ENCODE measurements at places on chromosomes 3 and 15.

DNA sequence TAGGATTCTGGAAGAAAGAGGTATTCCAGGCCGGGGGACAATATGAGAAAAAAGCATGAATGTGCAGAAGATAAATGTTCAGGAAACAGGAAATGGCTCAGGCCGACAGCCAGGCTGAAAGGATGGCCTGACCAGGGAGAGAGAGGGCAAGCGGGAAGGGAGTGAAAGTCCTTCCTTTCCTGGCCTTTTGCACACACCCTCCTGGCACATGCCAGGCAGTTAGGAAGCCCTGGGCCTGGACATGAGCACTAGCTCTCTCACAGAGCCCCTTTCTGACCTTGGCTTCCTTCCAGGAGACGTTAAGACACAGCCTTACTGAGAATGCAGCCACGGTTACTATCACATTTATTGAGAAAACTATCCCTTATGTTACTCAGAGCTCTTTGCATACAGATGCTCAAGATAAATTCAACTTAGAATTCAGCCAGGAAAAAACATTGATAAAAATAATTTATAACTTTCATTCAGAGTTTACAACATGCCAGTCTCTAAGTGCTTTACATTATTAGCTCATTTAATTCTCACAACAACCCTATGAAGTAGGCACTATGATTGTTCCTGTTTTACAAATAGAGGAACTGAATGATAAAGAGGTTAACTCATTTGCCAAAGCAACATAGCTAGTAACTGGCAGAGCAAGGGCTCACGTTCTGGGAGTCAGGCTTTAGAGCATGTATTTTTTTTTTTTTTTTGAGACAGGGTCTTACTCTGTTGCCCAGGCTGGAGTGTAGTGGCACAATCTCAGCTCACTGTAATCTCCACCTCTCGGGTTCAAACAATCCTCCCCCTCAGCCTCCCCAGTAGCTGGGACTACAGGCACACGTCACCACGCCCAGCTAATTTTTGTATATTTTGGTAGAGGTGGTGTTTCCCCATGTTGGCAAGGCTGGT lies 39.4 kb upstream of the SMAD3 start:
- no peak for DNase-seq

DNA sequence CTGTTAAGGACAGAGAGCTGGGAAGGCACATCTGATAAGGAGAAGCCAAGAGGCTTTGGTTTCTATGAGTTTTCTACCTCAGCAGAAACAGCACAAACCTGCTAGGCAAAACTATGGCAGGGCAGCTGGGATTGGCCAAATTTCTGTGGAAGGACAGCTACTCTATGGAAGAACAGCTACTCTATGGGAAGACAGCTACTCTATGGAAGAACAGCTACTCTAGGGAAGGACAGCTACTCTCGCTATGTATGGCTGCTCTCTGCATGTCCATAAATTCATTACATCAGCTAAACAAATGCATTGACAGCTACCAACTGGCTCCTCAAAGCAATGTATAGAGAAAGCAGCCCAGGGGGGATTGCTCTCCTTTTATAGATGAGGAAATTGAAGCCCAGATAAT lies 24.8 kb downstream of the MASP1 start:
- no peak for DNase-seq

DNA sequence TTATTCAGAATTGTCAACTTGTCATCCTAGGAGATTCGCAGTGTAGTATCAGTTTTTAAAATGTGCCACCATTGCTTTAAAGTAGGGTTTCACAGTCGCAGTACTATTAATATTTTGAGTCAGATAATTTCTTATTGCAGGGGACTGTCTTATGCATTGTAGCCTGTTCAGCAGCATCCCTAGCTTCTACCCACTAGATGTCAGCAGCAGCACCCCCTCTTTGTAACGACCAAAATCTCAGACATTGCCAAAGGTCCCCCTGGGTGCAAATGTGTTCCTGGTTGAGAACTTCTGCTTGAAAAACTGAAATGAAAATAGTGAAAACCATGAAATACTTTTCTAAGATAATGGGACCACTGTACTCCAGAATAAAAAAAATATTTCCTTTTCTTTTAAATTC lies 474.8 kb downstream of the CNTN3 start:
- DNase-seq, result no peak

- DNase-seq, result no peak
These were observed 4.3 kb downstream of the IRAK2 start for GRCh38 chr3:10169000-10169496.

DNA sequence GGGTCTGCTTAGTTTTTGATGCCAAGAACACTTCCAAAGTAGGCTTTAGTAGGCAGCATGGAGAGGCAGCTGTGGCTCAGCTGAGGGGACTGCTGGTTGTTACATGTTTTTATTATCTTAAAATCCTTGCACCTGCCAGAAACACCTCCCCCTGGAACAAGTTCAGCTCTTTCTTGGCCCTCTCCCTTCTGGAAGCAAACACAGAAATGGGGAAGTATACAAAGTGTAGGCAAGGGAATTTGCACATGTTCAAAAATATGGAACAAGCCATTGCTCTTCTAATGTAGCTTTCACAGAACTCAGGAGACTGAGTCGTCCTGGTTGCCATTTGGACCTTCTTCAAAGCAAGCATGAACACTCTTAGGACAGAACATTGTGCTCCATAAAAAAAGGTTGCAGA lies 169.1 kb upstream of the SEMA6D start:
- no peak for DNase-seq

GRCh38 chr3:194579091-194579606 lies 54.1 kb downstream of the TMEM44 start:
- DNase-seq, result no peak

DNA sequence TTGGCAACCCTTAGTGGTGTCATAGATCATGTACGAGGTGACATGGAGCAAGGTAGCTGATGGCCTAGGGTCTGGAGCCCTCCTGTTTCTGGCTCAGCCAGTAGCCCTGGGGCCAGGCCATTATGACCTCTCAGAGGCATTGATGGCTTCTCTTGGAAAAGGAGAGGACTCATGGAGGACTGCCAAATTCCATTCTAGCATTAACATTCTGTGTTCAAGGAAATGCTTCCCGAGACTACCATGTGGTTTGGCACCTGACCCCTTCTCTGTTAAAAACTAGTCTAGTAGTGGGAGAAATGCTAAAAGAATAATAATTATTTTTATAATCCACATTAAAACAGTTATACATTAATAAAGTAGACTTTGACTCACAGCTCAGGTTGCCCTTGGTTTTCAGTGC lies 40.2 kb upstream of the ADAMTSL3 start:
- no peak for DNase-seq

DNA sequence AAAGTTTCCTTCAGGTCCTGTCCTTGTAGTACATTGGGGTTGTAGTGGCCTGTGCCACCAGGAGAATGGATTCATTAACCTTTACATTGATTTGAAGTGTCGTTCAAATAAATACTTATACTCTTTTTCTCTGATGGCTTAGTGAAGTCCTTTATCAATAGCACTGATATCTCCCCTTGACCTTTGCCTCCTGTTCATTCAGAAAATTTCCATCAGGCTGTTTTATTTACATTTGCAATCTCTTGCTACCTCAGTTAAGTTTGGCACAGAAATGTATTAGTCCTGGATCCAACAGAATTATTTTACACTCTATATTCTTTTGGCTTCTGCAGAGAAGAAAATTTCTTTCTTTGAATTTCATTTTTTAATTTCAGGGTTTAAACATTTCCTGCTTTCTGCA lies 497.0 kb downstream of the RBMS3 start:
- no peak for DNase-seq

- no peak for DNase-seq
These were observed 50.3 kb downstream of the SHQ1 start for GRCh38 chr3:72797773-72798543.

DNA sequence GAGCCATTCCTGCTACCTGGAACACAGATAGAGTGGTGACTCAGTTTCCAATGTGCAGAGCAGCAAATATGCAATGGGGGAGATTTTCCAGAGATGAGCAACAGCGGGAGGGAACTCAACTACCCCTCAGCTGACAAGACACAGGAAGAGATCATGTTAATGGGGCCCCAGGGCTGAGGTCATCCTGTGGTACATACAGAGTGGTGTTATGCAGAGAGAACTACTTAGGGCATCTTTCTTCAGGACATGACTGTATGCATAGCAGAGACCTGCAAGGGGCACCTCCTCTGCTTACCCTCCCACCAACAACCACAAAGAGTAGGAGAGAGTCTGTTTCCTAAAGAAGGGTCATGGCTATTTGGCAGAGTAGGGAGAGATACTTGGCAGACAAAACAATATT lies 6.8 kb upstream of the TBC1D5 start:
- DNase-seq, result no peak

GRCh38 chr3:147656023-147656422 lies 246.9 kb downstream of the ZIC1 start:
- DNase-seq, result no peak
